NCI-H1048 (cell line): ENCODE measurements at places on chromosomes 11 and 22.
A peak's percentile ranks its signal among the peaks of the same experiment; 100 is the strongest.

GRCh38 chr11:134756811-134757540 is 344.9 kb upstream of the B3GAT1 start:
- DNase-seq, result no peak

DNA sequence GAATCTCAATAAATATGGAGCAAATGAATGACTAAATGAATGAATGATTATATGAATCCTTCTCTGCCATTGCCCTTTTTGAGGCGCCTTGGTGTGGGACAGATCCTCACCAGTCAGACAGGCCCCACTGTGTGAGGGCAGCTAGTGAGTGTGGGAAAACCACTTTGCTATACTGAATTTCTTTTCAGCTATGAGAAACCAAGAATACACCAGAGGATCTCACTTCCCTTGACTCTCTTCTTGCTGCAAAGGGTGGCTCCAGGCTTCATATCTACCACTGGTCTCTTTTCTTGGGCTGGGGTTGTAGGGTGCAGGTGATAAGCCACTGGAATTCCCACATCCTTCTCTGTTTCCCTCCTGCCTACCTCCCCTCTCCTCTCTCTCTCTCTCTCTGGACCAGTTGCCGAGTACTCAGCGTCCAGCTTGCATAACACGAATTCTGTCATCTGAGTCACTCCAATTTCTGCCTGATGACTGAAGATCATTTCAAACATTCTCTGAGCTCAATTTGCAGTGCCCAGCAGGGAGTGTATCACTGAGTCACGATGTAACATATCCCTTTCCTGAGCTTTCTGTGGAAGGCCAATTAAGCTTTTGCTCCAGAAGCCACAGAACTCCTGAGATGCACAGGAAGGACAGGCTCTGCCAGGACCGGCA is 304.3 kb upstream of the NCAM1 start:
- DNase-seq, result no peak

DNA sequence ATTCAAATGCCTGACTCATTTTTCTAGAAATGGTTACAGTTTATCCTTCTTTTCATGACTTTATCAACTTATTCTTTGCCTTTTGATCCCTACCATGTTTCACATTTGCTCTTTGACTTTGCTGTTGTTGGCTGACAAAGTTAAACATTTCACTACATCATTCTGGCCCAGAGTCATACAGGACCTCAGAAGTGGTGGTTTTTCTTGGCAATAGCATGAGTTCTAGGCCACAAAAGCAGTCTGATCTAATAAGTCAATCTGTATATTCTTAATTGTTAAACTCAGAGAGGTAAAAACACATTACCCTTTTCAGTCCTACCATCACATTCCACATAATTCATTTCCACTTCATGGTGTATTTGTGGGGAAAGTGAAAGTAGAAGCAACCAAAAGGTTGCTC is 763.2 kb upstream of the TENM4 start:
- no peak for DNase-seq

GRCh38 chr11:5348551-5349194 is 2.6 kb upstream of the OR51B6 start:
- no peak for DNase-seq

- DNase-seq, result no peak
Observed at GRCh38 chr11:63855975-63856374, 17.1 kb downstream of the MARK2 start.

- DNase-seq, result no peak
Observed at GRCh38 chr11:81870066-81870412, 863.6 kb downstream of the FAM181B start.

- DNase-seq, result no peak
Observed at GRCh38 chr11:7437696-7438095, 47.6 kb upstream of the OLFML1 start.

DNA sequence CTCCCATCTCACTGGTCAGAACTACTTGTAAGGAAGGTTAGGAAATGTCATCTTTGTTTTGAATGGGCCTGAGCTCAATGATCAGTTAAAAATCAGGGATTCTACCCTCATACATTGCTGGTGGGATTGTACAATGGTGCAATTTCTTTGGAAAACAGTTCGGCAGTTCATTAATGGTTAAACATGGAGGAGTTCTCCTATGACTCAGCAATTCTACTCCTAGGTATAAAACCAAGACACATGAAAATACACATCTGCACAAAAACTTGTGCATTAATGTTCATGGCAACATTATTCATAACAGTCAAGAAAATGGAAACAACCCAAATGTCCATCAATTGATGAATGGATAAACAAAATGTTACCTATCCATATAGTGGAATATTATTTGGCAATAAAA is 4.9 kb upstream of the APOA5 start:
- no peak for DNase-seq

DNA sequence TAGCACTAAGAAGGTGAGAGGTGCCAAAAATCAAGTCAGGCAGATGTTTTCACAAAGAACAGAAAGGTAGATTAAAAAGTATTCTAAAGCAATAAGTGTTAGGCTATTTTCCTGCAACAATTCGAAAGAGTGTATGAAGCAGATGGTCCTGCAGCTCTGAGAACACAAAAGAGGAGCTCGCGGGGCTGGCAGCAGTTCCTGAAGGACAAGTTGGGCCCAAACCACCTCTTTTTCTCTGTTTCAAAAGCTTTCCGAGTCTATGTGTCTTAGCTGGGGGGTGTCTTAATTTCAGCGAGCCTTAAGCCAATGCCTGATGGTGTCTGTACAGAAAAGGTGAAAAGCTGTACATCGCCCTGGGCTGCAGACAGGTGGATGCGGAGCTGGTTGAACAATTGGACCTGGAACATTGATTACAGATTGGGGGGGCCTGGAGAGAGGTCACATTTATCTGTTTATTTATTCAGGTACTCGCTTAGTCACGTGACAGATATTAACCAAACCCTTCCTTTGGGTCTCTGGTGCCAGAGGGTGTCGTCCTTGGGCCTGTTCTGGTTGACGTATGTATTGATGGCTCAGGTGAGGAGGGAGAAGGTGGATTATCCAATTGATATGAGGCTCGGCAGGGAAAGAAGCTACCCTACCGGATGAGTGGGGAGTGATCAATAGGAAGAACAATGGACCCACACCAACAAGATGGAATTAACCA is 24.7 kb downstream of the GRIK4 start:
- DNase-seq, result no peak

GRCh38 chr22:49705972-49706352 is 121.7 kb downstream of the BRD1 start:
- DNase-seq, result no peak

- DNase-seq, result no peak
Observed at GRCh38 chr11:110059706-110060463, 33.3 kb upstream of the ZC3H12C start.

DNA sequence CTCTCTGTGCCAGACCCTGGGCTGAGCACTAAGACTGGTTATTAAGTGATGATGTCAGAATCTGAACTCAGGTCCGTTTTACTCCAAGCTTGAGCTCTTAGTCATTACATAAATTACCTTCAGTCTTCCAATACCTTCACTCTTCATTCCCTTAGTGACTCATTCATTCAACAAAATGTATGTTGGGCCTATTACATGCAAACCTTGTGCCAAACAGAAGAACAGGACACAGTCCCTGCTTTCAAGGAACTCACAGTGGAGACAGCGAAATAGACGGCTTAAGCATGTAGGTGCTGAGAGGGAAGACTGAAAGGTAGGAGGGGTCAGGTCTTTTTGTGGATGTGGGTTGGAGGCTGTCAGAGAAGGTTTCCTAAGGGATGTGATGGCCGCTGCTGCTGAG is 3.3 kb downstream of the KCTD14 start:
- DNase-seq, result no peak

DNA sequence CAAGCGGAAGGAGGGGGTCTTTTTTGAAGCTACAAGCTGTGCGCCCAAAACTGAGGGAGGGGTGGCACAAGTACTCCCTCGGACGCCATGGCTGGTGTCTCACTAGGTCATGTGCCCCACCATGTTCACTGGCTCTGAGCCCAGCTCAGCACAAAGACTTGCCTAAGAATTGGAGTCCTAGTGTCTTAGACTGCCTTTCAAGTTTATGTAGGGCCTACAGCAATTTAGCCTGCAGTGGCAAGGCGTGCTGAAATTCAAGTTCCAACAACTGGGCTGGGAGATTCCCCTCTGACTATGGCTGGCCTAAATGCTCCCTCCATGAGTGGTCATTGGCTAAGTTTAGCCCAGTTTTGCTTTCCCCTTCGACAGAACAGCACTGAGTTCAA is 27.3 kb downstream of the FCHSD2 start:
- DNase-seq, result no peak

DNA sequence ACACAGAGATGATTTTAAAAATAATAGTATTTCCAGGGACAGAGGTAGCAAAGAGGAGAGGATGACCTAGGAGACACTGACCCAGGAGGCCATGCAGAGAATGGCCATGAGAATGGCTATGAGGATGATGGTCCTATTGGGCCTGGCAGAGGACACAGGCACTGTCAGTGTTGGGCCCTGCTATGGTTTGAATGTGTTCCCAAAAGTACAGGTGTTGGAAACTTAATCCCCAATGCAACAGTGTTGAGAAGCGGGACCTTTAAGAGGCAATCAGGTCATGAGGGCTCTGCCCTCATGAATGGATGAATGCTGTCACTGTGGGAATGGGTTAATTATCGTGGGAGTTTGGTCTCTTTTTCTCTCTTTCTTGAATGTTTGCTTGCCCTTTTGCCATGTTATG is 61.6 kb downstream of the KCNC1 start:
- no peak for DNase-seq

DNA sequence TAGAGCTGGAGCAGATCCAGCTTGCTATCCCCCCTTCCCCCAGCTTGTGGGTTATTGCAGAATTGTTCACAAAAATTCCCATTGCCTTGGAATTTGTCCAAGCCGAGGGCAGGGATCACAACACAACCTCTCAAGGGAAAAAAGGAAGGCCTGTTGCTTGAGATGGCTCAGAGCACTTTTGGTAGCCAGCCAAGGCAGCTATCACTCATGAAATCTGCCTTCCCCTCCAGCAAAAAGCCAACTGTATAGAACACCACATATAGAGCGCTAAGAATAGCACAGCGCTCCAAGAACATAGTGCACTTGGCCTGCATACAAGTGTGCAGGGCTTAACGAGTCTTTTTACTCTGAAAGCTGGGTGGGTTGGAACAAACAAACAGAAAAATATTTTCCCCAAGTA is 46.2 kb downstream of the FAM83F start:
- peak; percentile 2 for DNase-seq

DNA sequence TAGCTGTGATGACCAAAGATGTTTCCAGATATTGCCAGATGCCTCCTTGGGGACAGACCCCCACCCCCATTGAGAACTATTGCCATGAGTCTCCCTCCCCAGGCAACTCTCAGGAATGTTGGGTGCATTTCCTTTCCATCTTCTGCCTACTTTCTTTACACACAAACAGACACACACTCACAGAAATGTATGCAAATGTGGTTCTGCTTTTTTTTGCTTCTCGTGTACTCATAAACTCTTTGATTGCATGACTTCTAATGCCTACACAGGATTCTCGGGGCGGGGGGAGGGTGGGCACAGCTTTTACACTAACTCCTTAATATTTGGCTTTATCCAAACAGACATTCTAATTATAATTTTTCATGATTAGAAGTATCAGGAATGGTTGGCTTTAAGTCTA is 53.3 kb upstream of the SUSD2 start:
- DNase-seq, result no peak

- DNase-seq, result no peak
Observed at GRCh38 chr11:266676-267439, 11.3 kb upstream of the NLRP6 start.

GRCh38 chr22:37430941-37431340 is 3.7 kb upstream of the ELFN2 start:
- DNase-seq, result no peak

DNA sequence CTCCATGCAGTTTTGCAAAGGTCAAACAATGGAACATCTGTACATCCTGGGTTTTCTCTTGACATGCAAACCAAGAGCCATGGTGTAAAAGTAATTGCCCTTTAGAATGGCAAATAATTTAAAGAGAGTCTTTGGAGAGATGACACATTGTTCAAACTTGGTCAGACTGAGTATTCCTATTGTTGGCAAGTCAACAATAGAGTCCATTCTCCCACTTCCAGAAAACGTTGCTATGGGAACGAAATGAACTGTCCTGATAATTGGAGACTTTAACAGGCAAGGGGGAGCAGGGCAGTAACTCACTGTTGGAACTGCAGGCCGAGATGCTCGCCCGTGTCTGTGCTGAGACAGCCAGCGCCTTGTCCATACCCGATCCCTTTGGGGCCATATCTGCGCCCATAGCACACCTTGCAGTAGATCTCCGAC is 13.9 kb downstream of the CSRP3 start:
- DNase-seq, result no peak

GRCh38 chr11:118705111-118705741 is 25.8 kb upstream of the TREH start:
- DNase-seq, result no peak

DNA sequence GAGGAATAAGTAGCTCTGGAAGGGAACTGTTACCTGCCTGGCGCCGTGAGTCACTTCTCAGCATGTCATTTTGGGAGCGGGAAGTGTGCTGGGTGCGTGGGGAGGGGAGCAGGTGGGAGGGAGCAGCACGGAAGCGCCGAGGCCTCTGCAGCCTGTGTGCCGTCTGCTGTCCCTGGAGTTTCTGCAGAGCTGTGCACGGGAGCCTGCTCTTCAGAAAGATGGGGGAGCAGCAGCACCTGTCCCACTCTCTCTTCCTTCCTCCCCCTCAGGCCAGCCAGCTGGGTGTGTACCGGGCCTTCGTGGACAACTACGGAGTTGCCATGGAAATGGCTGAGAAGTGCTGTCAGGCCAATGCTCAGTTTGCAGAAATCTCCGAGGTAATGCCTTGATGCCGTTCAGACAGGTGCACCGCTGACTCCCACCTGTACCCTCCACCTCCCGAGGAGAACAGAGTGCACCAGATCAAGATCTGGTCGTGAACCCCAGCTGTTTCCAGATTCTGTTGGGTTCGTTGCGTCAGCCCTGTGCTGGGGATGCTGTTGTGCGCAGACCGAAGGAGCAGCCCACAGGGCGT is 87.9 kb downstream of the BCR start:
- no peak for DNase-seq

DNA sequence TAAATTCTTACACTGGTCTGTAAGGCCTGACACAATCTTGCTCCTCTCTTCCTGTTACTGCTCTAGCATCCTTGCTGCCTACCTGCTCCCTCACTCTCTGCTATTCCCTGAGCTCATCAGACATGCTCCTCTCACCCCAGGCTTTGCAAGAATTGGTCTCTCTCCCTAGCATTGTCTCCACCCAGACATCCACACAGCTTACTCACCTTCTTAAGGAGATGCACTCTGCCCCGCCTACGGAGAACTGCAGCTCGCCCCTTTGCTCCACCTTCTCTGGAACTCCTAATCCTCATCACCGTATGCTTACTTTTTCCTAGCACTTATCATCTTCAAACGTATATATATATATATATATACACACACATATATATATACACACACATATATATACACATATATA is 23.3 kb upstream of the TMPRSS5 start:
- DNase-seq, result no peak

GRCh38 chr11:122307476-122308035 is 191.5 kb upstream of the BLID start:
- DNase-seq, result no peak

GRCh38 chr22:39292561-39293074 is 26.8 kb downstream of the RPL3 start:
- DNase-seq, result no peak

GRCh38 chr11:115599125-115599524 is 94.9 kb upstream of the CADM1 start:
- DNase-seq, result no peak

GRCh38 chr22:35148866-35149548 is 83.0 kb downstream of the ISX start:
- no peak for DNase-seq
